D341Med (cell line): ENCODE measurements at places on chromosomes 7 and 10.
A peak's percentile ranks its signal among the peaks of the same experiment; 100 is the strongest.

DNA sequence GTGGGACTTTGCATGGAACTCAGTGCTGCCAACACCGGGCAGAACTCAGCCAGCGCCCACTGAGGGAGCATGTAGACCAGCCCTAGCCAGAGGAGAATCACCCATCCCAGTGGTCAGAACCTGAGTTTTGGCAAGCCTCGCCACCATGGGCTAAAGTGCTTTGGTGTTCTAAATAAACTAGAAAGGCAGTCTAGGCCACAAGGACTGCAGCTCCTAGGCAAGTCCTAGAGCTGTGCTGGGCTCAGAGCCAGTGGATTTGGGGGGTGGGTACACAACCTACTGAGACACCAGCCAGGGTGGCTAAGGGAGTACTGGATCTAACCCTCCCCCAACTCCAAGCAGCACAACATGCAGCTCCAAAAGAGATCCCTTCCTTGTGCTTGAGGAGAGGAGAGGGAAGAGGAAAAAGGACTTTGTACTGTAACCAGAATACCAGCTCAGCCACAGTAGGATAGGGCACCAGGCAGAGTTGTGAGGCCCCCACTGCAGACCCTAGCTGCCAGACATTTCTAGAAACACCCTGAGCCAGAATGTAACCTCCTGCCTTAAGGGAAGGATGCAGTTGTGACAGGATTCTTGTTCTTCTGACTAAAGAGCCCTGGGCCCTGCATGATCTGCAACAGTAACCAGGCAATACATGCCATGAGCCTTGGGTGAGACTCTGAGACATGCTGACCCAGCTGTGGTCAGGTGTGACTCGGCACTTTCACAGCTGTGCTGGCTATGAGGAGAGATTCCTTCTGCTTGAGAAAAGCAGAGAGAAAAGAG, 24.4 kb downstream of the GSDME start:
- no peak for DNase-seq

DNA sequence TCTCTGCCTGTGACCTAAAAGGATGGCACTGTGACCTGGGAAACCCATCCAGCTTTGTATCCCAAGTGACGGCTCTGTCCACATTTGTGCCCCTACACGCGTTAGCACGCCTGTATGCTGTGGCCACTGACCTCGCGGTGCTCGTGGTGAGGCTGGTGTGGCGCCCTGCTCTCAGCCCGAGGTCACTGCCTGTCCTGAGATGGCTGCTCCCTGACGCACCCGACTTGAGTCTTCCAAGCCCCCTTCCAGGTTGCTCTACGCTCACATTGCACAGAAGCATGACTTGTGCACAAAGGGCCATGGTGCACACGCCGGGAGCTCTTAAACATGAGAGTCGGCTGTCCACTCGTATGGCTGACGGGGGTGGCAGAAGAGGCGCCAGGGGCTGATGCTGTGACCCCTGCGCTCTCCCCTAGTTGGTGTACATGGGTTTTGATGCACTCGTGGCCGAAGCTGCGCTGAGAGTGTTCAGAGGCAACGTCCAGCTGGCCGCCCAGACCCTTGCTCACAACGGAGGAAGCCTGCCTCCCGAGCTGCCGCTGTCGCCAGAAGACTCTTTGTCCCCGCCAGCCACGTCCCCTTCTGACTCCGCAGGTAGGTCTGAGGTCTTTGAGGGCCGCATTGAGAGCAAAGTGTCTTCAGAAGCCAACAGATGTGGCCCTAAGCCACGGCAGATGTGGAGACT, 33.5 kb downstream of the WDR86 start:
- DNase-seq: no peak

DNA sequence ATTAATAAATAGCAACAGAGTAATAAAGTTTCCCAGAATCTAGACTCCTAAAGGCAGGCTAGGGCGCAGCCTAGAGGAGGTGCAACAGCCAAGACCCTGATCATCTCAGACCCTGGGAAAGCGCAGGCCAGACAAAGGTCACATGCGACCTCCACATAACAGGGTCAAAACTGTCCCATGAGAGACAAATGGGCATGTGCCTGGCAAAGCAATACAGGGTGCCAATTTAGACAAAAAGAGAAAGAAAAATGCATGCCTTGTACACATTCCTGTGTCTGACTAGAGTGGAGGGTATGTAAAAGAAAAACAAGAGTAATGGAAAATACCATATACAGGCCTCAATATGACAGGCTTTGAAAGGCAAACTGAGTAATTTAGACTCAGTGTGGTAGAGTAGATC, 22.2 kb downstream of the MPP7 start:
- no peak for DNase-seq

DNA sequence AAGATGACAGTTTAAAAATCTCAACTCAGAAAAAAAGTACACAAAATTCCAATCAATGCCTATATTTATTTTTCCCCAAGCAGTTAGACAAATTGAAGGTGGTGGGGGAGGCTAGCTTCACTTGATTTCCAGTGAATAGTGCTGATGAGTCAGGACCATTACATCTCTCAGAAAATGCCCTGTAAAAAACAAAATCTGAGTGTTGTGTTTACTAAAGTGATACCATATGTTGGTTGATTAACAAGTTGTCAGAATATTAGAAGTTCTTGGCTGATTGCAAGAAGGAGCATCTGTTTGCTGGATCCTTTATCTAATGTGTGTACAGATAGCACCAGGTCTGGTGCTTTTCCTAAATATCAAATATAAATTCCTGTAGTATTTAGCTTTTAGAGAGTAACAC, 31.3 kb upstream of the KIAA1217 start:
- DNase-seq: no peak

GRCh38 chr10:43287056-43288007, 20.5 kb upstream of the RASGEF1A start:
- DNase-seq: no peak

DNA sequence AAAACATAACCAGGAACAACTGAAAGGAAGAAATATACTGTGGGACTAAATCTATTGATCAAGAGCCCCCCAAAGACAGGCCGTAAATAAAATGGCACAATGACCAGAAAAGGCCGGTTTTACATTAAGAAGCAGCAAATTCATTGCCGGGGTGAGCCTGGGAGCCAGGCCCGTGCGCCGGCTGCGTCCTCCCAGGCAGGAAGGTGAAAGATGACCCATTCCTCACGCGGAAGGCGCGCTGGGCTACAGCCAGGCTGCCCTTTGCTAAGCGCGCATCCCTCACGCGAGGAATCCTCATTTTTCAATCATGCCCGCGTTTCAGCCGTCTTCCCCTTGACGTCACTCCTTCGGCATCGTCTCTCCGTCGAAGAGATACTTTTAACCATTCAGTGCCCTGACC, 47.6 kb upstream of the MGMT start:
- DNase-seq: no peak

DNA sequence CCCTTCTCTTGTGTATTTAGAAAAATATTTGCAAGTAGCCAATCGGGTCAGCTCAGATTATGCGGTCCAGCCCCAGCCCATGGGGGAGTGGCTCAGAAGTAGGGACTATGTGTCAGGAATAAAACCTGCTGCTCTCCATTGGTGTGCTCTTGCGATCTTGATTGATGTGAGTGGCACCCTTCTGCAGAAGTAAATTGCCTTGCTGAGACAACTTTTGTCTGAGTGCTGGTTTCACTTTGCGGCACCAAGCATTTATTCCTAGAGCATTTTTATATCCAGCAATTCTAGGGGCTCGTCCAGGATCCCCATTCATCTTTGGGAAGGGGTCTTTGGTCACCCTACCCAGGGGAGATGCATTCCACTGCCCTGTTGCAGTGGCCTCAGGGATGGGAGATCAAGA, 26.1 kb upstream of the FAM221A start:
- no peak for DNase-seq

- no peak for DNase-seq
Observed at GRCh38 chr10:1852841-1853240, 115.5 kb upstream of the ADARB2 start.

DNA sequence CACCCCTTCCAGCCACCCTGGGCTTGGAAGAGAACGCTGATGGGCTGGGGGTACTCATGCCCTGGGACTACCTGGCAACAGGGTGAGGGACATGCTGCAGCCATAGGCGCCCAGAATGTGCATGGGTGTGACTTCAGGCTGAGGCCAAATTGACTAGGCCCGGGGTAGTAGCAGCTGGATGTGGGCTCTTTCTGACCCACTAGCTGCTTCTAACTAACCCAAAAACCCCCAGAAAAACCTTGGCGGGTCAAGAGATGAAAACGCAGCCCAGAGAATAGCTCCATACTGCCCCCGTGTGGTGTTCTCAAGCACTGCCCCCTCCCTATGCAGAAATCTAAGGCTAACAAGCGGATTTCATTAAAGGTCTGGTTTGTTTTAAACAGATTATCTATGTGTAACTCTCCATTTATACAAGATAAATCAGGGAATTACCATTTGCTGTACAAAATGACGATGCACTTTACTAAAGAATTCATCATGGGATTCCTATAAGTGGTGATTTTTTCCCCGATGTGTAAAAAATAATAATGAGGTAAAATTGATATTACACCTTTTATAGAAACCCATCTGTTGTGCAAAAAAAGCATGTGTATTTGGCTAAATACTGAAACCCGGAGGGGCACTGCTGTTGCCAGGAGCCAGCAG, 4.2 kb downstream of the SMARCD3 start:
- peak; percentile 76 for DNase-seq

GRCh38 chr7:167090-167855, 25.1 kb upstream of the FAM20C start:
- DNase-seq: no peak

DNA sequence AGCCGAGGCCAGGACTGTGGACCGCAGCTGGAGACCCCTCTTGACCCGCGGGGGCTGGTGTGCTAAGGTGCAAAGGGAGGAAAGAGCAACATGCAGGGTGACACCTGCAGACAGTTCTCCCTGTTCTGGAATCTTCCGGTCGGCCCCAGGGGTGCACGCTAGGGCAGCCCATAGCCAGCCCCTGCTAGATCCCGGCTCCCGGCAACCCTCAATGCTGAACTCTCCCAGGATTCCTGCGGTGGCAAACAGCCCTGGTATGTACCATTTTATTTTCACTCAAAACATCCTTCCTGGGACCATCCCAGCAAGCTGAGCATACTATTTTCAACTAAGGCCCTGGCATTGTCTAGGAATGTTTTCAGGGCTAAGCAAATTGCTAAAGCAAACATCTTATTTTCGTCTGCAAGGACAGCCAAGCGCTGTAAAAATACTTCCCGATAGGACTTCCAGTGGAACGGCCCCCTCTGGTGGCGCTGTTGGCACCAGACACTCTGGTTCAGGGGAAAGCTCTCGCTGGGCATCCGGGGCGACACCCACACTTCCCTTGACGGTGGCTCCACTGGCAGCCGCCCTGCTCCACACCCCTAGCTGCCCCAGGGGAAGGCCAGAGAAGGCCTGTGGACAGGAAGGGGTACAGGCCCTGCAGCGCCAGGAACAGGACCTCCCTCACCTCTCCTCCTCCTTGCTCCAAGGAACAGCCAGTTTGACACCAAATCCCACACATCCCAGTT, 99.4 kb downstream of the CTBP2 start:
- peak; percentile 78 for DNase-seq

GRCh38 chr7:15561835-15562234, at the start of gene AGMO:
Gene AGMO, minus strand, starts transcription at chr7:15562015.
- peak; percentile 47 for DNase-seq

DNA sequence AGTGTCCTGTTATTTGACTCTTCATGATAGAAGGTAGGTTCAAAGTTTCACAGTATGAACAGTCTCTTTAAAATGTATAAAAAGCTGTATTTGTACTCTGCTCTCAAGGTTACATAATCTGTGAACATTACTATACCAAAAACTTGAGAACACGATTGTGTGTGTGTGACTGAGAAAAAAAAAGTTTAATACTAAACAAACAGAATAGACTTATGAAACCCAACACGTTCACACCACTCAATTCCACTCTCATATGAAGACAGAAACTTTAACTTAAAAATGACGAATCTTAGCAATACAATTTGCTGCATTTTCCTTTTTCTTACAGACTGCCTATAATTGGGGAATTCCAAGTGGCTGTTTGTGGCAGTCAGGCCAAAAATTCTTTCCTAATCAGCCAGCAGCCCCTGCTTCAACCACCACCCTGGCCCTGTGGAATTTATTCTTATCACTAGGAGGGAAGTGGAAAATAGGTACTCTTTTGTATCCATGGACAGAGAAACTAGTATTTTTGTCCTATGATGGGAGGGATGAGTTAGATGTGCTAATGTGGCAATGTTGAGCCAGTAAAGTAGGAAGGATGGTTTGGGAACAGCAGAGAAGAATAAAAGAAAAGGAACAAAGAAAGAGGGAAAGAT, 42.8 kb downstream of the MINDY3 start:
- DNase-seq: no peak

GRCh38 chr10:70458329-70459060, 17.0 kb upstream of the NODAL start:
- DNase-seq: no peak

GRCh38 chr7:40455485-40455884, 320.7 kb downstream of the SUGCT start:
- no peak for DNase-seq

DNA sequence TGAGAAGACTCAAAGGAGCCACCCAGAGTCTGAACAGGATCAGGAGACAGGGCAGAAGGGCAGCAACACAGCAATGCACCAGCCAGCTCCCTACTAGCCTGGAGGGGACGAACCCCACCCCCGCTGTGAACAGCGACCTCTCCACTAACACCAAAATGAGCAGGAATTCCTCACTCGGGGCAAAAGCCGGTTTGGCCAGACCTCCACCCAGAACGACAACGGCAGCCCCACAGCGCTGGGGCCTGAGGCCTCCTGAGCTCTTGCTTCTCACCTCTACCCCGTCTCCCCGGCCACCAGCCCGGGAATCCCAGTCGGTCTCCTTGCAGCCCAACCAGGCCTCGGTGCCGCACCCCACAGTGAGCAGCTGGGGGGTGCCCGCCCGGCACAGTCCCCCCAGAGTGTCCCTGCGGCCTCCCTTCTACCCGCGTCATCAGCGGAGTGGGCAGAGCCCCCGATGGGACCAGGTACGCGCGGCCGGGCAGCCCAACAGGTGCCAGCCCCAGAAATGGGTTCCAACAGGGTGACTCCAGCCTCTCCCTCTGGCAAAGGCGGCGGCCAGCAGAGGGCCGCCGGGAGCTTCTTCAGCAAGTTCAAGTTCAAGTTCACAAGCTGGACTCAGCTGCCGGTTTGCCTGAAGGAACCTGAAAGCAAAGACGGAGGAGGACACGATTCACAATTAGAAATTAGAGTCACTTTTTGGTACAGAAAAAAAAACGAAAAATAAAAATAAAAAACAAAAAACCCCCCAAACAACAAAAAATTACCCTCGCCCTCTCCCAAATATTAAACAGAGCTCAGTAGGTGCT, 129.0 kb downstream of the MARCHF5 start:
- DNase-seq: no peak

DNA sequence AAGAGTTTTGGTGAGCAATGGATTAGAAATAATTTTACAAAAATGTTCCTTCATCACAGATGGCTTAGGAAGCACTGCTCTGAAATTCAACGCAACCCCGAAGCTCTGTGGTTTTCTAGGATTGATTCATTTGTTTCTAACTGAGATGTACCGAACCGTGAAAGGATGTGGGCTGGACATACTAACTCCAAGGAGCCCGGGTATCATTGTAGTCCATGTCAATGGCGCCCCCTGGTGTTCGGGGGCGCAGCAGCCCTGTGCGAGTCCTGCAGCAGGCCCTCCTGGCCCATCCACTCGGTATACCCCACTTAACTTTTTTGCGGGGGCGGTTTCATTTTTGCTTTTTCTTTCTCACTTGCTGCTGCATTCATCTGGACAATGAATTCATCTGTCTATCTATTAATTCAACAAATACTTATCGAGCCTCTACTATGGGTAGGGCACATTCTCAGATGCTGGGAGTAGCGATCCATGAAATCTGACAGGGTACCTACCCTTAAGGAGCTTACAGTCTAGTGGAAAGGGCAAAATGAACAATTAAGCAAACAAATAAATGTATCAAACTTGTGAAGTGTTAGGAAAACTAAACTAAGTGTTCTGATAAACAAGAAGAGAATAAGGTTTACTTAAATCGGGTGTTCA, 25.2 kb upstream of the ITPRID1 start:
- DNase-seq: peak; percentile 72
